T-helper 2 cell treated with Interferon-gamma antibody and Interleukin-4, amounts not matched to agents 5 μg/mL and 100 μg/mL, for 36 hours (primary cell): ENCODE measurements at places on chromosomes 13 and 19.
A peak's percentile ranks its signal among the peaks of the same experiment; 100 is the strongest.

DNA sequence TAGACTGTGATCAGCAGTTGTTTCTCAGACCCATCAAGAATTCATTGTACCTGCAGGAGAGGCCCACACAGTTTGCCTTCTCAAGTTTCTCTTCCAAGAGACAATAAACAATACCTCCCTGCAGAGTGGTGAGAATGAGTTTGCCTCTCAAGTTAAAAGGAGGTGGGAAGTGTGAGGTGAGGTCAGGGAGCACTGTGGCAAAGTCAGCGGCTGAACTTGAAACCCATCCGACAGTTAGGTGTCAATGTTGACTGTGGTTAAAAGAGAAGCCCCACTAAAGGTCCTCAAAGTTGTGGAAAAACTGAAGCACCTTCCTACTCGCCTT lies 72.9 kb upstream of the TSC22D1 start:
- no peak overlapping the region for H3K4me3 ChIP-seq
- peaks cover 6% of the 10 kb centered on the region for H3K27me3 ChIP-seq
- no peak overlapping the region for H3K27ac ChIP-seq
- H3K4me1 ChIP-seq: peaks cover 5% of the 10 kb centered on the region

DNA sequence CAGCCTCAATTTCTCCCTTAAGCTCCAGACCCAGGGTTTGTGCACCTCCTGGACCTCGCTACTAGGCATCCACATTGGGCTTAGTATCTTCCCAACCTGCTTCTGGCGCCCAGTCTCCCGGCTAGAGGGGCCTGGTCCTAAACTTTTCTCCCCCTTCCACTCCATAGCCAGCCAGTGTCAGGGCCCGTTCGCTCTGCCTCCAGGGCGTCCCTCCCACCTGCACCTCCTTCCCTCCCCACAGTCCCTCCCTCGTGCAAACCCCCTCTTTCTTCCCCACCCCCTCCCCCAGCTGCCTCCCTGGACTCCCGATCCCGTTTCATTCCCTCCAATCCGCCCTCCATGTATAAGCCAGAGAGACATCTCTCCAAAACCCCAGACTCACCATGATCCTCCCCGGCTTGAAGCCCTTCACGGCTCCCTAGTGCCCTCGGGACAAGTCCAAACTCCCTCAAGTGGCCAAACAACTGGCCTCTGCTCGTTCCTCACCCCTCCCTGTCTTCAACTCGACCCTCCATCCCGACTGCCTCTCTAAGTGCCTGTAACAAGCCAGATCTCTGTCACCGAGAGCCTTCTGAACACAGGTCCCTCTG lies 997 bp upstream of the SAMD4B start:
- H3K27ac ChIP-seq: peak overlapping the region; percentile 92
- H3K4me3 ChIP-seq: peak overlapping the region; percentile 97
- H3K27me3 ChIP-seq: no peaks in the 10 kb centered on the region
- H3K4me1 ChIP-seq: peaks cover 53% of the 10 kb centered on the region

GRCh38 chr13:83906240-83906820 lies 24.1 kb upstream of the SLITRK1 start:
- no peak for DNase-seq
- H3K4me3 ChIP-seq: no peak overlapping the region
- no peaks in the 10 kb centered on the region for H3K36me3 ChIP-seq
- H3K27ac ChIP-seq: no peak overlapping the region
- H3K4me1 ChIP-seq: no peaks in the 10 kb centered on the region

- DNase-seq: no peak
- peaks cover 32% of the 10 kb centered on the region for H3K4me1 ChIP-seq
- no peak overlapping the region for H3K27ac ChIP-seq
- H3K27me3 ChIP-seq: peaks cover 5% of the 10 kb centered on the region
Measured at GRCh38 chr13:51913421-51914136, 51.8 kb downstream of the CCDC70 start.

DNA sequence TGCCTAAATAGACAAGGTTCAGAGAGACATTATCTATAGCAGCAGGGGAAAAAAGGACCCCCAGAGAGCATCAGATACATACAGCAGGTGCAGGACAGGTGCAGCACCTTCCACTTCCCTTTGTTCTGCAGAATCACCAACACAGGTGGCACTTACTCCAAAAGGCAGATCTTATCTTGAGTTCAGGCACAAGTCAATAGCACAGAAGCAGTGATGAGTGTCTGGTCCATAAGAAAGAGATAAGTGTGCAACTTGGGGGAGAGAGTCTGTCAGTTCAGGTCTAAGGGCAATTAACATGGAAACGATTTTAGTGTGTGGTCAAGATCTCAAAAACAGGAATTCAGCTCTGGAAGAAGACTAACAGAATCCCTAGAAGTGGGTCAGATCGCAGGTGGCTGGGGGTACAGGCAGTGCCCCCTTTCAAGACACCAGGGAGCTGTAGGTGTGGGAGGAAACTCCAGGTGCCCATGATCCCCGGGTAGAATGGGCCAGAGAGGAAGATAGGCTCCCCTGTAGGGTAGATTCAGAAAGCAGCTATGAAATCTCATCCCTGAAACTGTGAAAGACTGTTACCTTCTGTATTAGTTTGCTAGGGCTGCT lies 40.6 kb downstream of the TNFSF11 start:
- H3K4me1 ChIP-seq: no peaks in the 10 kb centered on the region
- DNase-seq: no peak
- no peaks in the 10 kb centered on the region for H3K36me3 ChIP-seq
- H3K27ac ChIP-seq: no peak overlapping the region

GRCh38 chr19:33161201-33161600 lies 29.3 kb downstream of the WDR88 start:
- H3K27ac ChIP-seq: peak overlapping the region; percentile 36
- H3K27me3 ChIP-seq: no peaks in the 10 kb centered on the region
- H3K4me3 ChIP-seq: peak overlapping the region; percentile 29
- H3K36me3 ChIP-seq: peaks cover 5% of the 10 kb centered on the region

- peaks cover 2% of the 10 kb centered on the region for H3K36me3 ChIP-seq
- no peak overlapping the region for H3K27ac ChIP-seq
- no peak overlapping the region for H3K4me3 ChIP-seq
- peaks cover 60% of the 10 kb centered on the region for H3K27me3 ChIP-seq
Measured at GRCh38 chr13:20157151-20157796, 3.6 kb downstream of the GJA3 start.

DNA sequence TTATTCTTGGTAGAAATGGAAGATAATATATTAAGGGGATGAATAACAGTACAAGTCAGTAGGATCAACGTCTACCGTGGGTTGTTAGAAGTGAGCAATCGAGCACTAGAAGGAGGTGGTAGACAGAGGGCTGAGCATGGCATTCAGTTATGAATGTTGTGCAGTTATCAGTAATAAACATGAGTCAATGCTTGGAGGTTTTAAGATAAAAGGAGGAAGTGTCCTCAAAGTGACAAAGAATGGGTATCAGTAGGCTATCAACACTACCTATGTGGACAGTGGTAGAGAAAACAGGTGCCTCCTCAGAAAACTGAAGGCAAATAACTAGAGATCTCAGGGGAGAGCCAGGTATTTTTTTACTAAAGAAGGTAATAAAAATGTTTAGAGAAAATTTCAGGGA lies 1607.0 kb downstream of the PCDH9 start:
- H3K36me3 ChIP-seq: no peaks in the 10 kb centered on the region
- no peak overlapping the region for H3K27ac ChIP-seq
- no peak for DNase-seq
- no peaks in the 10 kb centered on the region for H3K27me3 ChIP-seq

GRCh38 chr19:30677702-30678101 lies 305.5 kb downstream of the ZNF536 start:
- no peak overlapping the region for H3K27ac ChIP-seq
- DNase-seq: no peak
- H3K36me3 ChIP-seq: no peaks in the 10 kb centered on the region
- H3K4me3 ChIP-seq: no peak overlapping the region

DNA sequence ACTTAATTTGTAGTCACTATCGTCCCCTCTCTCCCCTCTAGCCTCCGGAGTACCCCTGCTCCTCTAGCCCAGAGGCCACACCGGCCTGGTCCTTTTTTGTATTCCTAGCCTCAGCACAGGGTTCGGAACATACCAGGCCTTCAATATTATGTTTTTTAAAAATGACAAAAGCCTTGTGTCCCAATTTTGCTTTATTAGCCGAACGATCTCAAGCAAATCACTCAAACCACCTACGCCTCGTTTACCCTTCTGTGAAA lies 463 bp upstream of the POMP start:
- peaks cover 31% of the 10 kb centered on the region for H3K36me3 ChIP-seq
- peaks cover 39% of the 10 kb centered on the region for H3K4me1 ChIP-seq
- DNase-seq: no peak
- no peaks in the 10 kb centered on the region for H3K27me3 ChIP-seq

GRCh38 chr13:38418286-38418685 lies 68.6 kb downstream of the UFM1 start:
- no peaks in the 10 kb centered on the region for H3K36me3 ChIP-seq
- no peak overlapping the region for H3K4me3 ChIP-seq
- H3K4me1 ChIP-seq: peaks cover 5% of the 10 kb centered on the region
- no peak for DNase-seq
- H3K27ac ChIP-seq: no peak overlapping the region

- DNase-seq: no peak
- H3K4me1 ChIP-seq: peaks cover 4% of the 10 kb centered on the region
- H3K36me3 ChIP-seq: no peaks in the 10 kb centered on the region
- H3K27ac ChIP-seq: no peak overlapping the region
- H3K4me3 ChIP-seq: no peak overlapping the region
- peaks cover 15% of the 10 kb centered on the region for H3K27me3 ChIP-seq
Measured at GRCh38 chr13:46088821-46089562, 15.8 kb downstream of the CPB2 start.

DNA sequence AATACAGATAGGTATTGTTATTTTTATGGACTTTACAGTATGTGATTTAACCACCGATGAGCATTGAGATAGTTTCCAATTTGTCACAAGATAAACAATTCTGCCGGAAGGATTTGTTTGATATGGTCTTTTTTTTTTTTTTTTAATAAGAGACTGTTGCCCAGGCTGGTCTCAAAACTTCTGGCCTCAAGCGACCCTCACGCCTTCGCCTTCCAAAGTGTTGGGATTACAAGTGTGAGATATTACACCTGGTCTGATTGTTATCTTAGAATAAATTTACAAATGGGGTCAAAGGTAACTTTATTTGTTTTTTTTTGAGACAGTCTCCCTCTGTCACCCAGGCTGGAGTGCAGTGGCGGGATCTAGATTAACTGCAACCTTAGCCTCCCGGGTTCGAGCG lies 1.2 kb downstream of the GARRE1 start:
- no peaks in the 10 kb centered on the region for H3K36me3 ChIP-seq
- DNase-seq: no peak
- H3K27me3 ChIP-seq: peaks cover 8% of the 10 kb centered on the region
- H3K4me3 ChIP-seq: peak overlapping the region; percentile 72
- H3K27ac ChIP-seq: peak overlapping the region; percentile 63
- H3K4me1 ChIP-seq: peaks cover 9% of the 10 kb centered on the region

DNA sequence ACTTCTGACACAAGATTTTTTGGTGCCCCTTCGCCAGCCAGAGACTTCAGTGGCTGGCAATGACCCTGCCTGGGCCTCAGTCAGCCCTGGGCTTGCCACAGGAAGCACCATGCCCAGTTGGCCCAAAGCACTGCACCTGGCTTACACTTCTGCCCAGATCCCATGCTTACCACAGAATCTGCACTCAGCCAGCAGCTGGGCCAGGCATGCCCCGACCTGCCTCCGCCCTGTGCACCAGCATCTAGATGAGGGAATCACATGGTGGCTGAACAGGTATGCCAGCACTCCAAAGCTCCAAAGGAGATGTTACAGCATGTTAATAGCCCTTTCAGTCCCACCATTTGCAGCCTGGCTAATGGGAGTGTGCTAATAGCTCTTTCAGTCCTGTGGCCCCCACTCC lies 690.9 kb downstream of the SLITRK6 start:
- H3K4me1 ChIP-seq: no peaks in the 10 kb centered on the region
- H3K4me3 ChIP-seq: no peak overlapping the region
- no peaks in the 10 kb centered on the region for H3K27me3 ChIP-seq
- H3K27ac ChIP-seq: no peak overlapping the region
- no peaks in the 10 kb centered on the region for H3K36me3 ChIP-seq
